ENCODE measurements at places on chromosomes 4 and X.

GRCh38 chr4:111388561-111388960, 756.7 kb upstream of the FAM241A start:
- DNase-seq, result no peak

GRCh38 chrX:65883556-65883955, 156.3 kb downstream of the VSIG4 start:
- DNase-seq, result no peak

DNA sequence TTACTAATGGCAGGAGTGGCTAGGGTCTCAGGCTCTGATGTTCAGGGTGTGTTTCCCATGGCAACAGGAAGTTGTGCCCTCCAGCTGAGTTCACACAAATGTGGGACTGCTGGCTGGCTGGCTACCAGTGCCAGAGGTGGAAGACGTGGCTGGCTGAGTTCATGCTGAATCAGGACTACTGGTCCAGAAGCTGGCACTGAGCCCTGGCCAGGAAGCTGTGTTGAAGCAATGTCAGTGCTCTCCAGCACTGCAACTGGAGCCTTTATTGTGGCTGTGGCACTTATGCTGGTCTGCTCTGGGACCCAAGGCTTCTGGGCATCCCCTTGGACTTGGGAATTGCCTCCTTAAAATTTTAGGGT, 42.0 kb upstream of the ZXDA start:
- DNase-seq, result no peak

GRCh38 chr4:183599284-183599683, 59.7 kb downstream of the RWDD4 start:
- no peak for DNase-seq

- no peak for DNase-seq
Observed at GRCh38 chr4:128513664-128514484, 226.3 kb upstream of the PGRMC2 start.

DNA sequence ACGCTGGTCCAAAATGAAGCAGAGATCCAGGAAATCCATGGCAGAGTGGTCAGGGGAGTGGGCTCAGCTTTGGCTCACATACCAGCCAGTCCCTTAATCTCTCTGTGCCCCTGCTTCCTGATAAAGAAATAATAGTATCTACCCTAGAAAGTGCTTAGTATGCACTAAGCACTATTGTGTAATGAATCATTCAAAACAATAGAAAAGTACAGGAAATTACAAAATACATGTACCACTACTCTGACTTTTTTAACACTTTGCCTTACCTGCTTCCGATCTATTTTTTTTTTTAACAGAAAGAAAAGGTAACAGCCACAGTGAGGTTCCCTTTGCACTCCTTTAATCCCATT, 49.9 kb downstream of the TBC1D9 start:
- DNase-seq, result no peak
